H9 (cell line): ENCODE measurements at places on chromosomes 12 and 14. TPM values are rescaled to one million over a fixed set of nuclear protein-coding genes. Genes with fewer than 3 reads are reported as not detected.

- no peak overlapping the region for H3K4me3 ChIP-seq
- no peaks in the 10 kb centered on the region for H3K27me3 ChIP-seq
- no peaks in the 10 kb centered on the region for H3K36me3 ChIP-seq
- no peaks in the 10 kb centered on the region for H3K4me1 ChIP-seq
- DNase-seq: no peak
Observed at GRCh38 chr12:61536117-61536516, 724.1 kb upstream of the USP15 start.

GRCh38 chr12:132965796-132966195 is 9.7 kb upstream of the ZNF605 start:
- no peaks in the 10 kb centered on the region for H3K4me1 ChIP-seq
- H3K36me3 ChIP-seq: peaks cover 21% of the 10 kb centered on the region
- no peak overlapping the region for H3K27ac ChIP-seq
- H3K27me3 ChIP-seq: no peaks in the 10 kb centered on the region
- DNase-seq: no peak

DNA sequence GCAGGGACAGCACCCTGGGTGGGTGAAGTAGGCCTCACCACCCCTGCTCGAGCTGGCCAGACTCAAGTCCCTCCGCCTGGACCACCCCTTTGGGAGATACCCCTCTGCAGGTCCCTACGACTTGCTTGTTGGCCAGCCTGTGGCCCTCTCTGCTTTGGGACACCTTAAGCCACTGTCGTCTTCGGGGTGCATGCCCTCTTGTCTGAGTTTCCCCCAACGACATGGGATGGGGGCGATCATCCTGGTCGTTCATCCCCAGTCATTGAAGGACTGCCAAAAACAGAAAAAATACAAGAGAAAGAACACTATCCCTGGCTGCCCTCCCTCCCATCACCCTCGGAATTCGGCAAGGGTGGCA is 151.1 kb downstream of the DPF3 start:
- H3K36me3 ChIP-seq: no peaks in the 10 kb centered on the region
- no peak overlapping the region for H3K4me3 ChIP-seq
- no peak overlapping the region for H3K27ac ChIP-seq
- H3K27me3 ChIP-seq: no peaks in the 10 kb centered on the region
- DNase-seq: no peak
- H3K4me1 ChIP-seq: no peaks in the 10 kb centered on the region

DNA sequence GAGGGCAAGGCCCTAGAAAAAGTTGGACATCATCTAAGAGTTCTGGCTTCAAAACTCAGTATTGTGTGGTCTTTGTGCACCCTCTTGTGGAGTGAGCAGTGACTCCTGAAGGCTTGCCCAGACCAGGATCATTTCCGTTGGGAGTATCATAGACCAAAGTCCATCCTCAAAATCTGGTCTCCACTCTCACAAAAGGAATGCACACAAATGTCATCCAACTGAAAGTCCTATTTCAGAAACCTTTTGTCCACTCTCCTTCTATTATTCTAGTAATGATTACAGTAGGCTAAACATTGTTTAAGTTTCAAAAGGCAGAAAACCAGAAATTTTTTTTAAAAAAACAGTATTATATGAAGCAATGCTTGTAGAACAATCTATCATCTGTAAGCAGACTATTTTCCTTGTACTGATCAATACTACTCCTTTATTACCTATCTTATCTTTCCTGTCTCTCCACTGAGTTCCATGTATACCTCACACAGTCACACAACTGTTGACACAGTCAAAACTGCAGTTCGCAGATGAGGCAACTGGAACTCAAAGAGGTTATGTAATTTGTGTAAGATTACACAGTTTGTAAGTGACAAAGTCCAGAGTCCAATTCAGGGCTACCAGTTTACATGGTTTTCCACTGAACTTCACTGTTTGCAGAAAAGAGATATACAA is 41.4 kb downstream of the COX16 start:
- H3K27me3 ChIP-seq: no peaks in the 10 kb centered on the region
- H3K4me1 ChIP-seq: no peaks in the 10 kb centered on the region

GRCh38 chr12:95205685-95206084 is 11.6 kb downstream of the FGD6 start:
- H3K4me1 ChIP-seq: peaks cover 33% of the 10 kb centered on the region
- H3K36me3 ChIP-seq: peaks cover 30% of the 10 kb centered on the region
- H3K27me3 ChIP-seq: no peaks in the 10 kb centered on the region
- H3K4me3 ChIP-seq: peak overlapping the region; percentile 64; the same call in 2 of the 3 replicates
- H3K27ac ChIP-seq: peak overlapping the region; percentile 98
- peak; percentile 61 for DNase-seq

- no peaks in the 10 kb centered on the region for H3K36me3 ChIP-seq
- no peaks in the 10 kb centered on the region for H3K27me3 ChIP-seq
Observed at GRCh38 chr12:46164186-46164761, 104.6 kb downstream of the SLC38A1 start.

DNA sequence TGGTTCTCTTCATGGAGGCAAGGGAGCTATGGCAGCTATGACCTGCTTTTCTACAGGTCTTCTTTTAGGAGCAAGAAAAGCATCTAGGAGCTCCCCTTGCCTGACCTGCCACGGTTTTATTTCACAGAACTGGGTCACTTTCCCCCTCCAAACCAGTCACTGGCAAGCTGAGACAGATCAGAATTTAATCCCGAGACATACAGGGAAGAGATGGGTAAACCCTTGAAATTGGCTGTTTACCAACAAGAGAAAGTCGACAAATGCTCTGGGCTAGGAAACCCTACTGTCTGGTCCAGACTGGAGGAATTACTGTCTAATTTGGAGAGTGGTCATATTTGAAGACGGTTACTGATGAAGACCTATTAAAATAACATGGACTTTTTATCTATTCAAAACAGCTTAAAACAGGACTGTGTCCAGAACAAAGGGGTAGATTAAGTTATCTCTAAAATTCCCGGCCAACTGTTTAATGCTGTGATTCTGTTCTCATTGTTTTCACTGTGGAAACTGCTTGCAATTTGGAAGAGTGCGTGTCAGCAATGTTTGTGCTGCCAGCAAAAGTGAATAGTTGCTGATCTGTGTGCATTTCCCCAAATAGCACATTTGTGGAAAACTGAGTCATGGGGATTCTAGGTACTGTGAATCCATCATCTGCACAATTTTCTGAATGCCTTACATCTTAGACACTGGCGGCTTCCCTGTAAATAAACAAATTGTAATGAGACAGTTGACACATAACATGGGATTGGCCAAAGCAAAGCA is 73.4 kb upstream of the EEA1 start:
- H3K27me3 ChIP-seq: no peaks in the 10 kb centered on the region
- H3K4me1 ChIP-seq: no peaks in the 10 kb centered on the region
- no peak overlapping the region for H3K27ac ChIP-seq
- H3K36me3 ChIP-seq: no peaks in the 10 kb centered on the region
- DNase-seq: no peak

CLEC14A gene
- not detected in 2 replicates for total RNA-seq

CCDC198 gene
- total RNA-seq: not detected in 2 replicates
